ENCODE measurements at places on chromosomes 1 and 21.

DNA sequence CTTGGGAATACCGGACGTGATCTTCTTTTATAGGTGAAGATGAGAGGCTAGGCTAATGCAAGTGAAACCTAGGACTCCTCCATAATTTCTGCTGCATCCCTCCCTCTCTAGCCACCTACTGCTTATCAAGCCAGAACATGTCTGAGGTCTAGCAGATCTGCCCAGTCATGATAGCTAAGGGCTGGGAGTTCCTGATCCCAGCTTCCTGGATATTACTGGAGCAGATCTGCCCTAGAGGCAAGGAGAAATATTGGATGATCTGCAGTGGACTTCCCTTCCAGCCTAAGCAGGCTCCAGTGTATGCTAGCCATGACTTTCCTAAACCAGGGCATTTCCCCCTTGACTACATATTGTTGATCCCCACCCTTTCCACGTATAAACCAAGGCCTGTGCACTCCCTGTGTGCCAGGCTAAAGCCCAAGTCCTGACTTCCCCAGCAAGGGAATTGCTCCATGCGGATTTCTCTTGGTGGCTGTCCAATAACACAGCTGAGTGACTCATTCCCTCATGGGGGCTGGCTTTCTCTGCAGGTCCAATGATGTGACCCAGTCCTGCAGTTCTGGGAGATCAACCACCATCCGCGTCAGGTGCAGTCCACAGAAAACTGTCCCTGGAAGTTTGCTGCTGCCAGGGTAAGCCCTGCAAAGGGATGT, 15.5 kb upstream of the SARS1 start:
- DNase-seq, result no peak

- no peak for DNase-seq
Measured at GRCh38 chr1:71488555-71489252, 407.9 kb upstream of the ZRANB2 start.

- no peak for DNase-seq
Measured at GRCh38 chr1:234768569-234769283, 158.7 kb upstream of the IRF2BP2 start.

GRCh38 chr21:27528697-27529096, 561.8 kb upstream of the ADAMTS5 start:
- no peak for DNase-seq

DNA sequence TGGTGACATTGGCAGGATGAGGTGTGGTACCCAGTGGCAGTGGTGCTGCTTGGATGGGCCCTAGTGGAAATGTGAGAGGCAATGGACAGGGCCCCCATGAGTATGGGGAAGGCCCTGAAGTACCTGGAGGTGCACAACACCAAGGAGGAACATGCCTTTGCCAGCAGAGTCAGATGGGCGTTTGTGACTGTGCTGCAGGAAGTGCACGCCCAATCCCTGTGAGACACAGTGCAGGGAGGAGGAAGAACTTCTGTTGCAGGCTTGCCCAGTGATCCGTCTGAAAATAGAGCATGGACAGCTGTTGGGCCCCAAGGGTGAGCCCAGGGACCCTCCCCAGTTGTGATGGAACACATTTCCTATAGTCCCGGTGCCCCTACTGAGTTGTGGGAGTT, 42.7 kb downstream of the GJA5 start:
- no peak for DNase-seq

GRCh38 chr1:154989195-154989860, 4.1 kb upstream of the LENEP start:
- no peak for DNase-seq

DNA sequence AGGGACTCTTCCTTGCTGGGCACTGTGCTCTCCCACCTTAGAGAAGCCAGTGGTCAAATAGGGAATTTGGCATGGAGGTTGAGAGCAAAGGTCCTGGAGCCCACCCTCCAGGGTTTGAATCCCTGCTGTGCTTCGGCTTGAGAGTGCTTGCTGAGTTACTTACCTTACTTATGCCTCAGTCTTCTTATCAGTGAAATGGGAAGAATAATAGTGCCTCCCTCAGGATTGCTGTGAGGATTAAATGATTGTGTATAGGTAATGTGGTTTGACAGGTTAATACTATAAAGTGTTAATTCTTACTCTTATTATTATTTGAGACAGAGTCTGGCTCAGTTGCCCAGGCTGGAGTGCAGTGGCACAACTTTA, 79.2 kb downstream of the HHAT start:
- no peak for DNase-seq

DNA sequence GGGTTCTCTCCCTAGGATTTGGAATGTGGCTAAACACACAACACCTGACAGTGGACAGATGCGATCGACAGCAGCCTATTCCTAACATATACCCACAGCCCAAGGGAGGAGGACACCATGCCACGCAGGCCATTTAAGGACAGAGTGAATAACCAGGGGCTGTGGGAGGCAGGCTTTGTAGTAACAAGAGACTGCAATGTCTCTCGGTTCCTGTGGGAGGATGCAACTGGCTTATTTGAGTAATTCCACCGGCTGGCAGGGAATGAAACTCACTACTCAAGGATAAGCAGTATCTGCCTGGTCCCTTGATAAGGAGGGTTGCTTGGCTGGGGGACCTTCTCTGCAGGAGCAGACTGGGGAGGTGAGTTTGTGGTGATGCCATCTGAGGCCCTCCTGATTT, 109.6 kb downstream of the PCP4 start:
- DNase-seq, result no peak
